A172 (cell line): ENCODE measurements at places on chromosomes 16 and 17.

DNA sequence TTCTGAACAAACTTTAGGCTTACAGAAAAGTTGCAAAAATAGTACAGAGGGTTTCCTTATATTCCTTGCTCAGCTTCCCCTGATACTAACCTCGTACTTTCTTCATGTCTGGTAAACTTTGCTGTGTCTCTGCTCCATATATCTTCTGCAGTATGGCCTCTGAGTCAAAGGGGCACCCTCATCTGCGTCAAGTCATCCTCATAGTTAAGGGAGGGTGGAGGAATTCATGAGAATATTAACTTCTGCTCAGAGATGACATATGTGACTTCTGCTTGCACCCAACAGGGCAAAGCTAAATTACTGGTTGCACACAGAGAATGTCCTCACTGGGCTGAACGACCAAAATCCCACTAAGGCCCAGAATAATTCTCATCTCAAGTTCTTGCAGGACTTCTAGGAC lies 4.3 kb upstream of the CCL7 start:
- DNase-seq = no peak

- no peak for DNase-seq
Measured at GRCh38 chr17:74558882-74559519, 8.3 kb downstream of the CD300H start.

DNA sequence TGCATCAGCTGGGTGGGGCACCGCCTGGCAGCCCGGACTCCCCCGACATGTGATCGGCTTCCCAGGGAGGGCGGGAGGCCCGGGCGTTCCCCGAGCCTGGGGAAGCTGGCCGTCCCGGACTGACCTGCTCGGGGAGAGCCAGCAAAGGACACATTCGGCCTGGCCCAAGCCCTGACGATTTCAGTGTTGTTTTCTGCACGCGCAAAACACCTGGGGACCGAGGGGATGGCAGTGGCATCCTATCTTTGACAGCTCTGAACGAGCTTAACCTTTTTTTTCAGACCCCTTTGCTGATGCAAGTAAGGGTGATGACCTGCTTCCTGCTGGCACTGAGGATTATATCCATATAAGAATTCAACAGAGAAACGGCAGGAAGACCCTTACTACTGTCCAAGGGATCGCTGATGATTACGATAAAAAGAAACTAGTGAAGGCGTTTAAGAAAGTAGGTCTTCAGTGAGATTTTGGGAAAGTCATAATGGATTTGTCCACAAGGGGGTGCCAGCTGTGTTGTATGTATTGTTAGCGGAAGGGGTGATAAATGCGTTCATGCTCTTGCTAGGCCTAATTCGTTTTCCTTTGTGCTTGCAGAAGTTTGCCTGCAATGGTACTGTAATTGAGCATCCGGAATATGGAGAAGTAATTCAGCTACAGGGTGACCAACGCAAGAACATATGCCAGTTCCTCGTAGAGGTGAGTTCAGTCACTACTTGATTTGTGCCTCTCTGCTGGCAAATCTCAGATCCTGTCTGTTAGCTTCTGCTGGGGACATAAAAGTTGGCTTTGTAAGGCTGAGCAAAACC lies 1.0 kb downstream of the EIF1 start:
- peak; percentile 58 for DNase-seq

DNA sequence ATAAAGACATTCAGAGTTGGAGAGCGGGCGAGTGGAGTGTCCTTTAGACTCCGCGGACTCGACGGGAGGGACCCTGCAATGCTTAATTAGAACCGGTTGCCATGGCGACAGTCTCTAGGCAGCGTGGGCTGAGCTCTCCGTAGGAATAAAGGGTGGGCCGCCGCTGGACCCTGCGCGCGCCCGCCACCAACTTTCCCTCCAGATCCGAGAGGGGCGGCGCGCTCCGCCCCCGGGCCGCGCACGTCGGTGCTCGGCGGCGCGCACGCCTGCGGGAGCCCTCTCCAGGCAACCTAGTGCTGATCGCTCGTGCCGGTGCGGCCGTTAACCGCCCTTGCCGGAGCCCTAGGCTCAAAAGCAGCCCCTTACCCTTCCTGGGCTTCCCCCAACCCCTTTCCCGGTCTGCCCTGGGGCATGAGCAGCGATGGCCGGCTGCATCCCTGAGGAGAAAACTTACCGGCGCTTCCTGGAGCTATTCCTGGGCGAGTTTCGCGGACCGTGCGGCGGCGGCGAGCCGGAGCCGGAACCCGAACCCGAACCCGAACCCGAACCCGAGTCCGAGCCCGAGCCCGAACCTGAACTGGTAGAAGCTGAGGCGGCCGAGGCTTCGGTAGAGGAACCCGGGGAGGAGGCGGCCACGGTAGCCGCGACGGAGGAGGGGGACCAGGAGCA lies at the start of gene PPM1E:
Gene PPM1E, plus strand, starts transcription at position 278 of the 669 bp plus-strand sequence.
- DNase-seq = peak; percentile 27
